ENCODE measurements at places on chromosomes 5 and 9.

DNA sequence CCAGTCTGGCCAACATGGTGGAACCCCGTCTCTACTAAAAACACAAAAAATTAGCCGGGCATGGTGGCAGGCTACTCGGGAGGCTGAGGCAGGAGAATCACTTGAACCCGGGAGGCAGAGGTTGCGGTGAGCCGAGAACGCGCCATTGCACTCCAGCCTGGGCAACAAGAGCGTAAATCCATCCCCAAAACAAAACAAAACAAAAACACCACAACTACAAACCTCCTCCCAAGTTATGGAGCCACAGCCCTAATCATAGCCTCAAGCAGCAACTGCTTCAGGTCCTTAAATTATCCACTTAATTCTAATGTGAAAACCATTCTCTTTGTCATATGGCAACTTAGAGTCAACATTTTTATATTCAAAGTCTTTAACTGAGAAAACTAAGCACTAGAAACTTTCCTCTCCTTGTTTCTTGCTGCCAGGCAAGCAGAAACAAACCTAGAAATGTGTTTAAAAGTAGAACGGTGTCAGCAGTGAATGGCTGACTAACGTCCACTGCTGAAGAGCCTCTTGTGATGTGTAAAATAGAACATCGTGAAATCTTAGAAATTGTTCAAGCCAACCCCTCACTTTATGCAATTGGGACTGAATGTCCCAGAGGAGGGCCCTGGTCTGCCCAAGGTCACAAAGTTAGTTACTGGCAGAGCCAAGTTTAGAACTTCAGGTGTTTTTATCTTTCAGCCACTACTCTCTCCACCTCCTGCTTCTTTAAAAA is 5.7 kb downstream of the TMEM245 start:
- no peak for DNase-seq

DNA sequence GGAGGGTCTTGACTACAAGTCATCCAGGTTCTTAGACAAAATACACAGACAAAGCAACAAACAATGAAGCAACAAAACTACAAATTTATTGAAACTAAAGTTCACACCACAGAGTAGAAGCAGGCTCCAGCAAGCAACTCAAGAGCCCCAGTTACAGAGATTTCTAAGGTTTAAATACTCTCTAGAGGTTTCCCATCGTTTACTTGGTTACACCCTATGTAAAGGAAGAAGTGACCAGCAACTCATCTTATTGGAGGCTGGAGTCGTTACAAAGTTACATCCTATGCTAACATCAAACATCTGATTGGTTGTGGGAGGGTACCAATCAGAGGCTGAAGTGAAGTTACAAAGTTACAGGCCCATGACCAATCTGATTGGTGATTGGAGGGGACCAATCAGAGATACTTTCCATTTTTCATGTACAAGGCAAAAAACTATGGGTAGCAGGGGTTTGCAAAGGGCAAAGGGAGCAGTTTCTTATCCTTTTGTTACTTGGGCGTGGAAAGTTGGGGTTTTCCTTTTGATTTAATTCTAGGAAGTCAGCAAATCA is 2292.6 kb upstream of the C9orf72 start:
- no peak for DNase-seq

DNA sequence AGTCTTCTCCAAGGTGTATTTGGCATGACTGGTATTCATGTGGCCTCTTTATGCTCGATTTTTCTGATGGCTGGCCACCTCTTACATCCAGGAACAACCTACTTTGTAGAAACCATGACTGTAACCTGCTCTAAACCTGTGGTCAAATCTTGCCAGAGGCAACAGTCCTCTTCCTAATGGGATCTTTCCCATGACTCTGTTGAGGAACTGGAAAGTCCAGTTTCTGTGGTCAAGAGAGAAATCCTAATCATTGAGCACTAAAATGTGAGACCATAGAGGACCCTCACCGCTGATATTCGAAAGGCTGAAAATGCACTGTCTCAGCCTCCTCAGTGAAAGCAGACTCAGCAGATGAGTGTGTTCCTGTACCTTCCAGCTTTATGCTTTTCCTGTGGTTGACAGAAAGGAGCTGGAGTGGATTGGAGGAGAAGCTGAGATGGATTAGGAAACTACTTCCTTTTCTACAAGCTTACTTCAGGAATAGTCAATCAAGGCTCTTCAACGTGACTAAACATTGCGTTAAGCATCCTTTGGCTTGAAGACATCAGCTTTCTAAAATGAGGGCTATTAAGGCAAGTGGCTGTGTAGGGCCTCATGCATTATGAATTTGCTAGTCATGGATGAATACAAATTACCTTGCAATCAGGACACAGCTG is 69.7 kb upstream of the DAPK1 start:
- no peak for DNase-seq

GRCh38 chr5:38189081-38189504 is 69.3 kb upstream of the EGFLAM start:
- no peak for DNase-seq

GRCh38 chr5:128673970-128674369 is 135.9 kb upstream of the FBN2 start:
- DNase-seq = no peak

GRCh38 chr9:135796784-135797485 is 95.0 kb downstream of the KCNT1 start:
- no peak for DNase-seq

- no peak for DNase-seq
Observed at GRCh38 chr9:129761293-129761900, 8.6 kb upstream of the PTGES start.
